ENCODE measurements at places on chromosomes 1 and 21.

- peak; percentile 89 for DNase-seq
These were observed 67.6 kb downstream of the TENT5C start for GRCh38 chr1:117673405-117673804.

DNA sequence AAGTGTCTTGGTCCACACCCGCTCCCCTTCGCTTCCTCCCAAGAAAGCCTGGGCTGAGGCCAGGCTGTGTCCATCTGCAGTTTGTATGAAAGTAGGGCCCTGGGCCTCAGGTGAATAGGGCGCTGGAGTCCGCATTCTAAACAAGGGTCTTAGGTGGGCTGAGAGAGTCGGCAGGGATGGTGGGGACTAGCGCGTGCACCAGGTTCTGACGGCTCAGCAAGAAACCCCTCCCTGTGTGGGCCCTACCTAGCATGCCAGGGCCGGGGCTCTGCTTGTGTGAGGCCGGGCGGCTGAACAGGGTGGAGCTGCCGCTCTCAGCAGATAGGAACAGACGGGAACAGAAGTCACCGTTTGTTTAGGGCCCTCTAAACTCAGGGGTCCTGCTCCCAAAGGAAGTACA, 1.7 kb downstream of the ACTRT2 start:
- DNase-seq = no peak

- no peak for DNase-seq
These were observed 56.3 kb upstream of the GALNT2 start for GRCh38 chr1:230010603-230011332.

- no peak for DNase-seq
These were observed 21.8 kb downstream of the TRABD2B start for GRCh38 chr1:47975302-47975921.

GRCh38 chr1:77018761-77019160, 151.5 kb downstream of the ST6GALNAC5 start:
- DNase-seq = peak; percentile 6

GRCh38 chr21:21034036-21034435, 35.8 kb downstream of the NCAM2 start:
- no peak for DNase-seq

GRCh38 chr21:36149788-36150711, 6.6 kb upstream of the DOP1B start:
- peak; percentile 65 for DNase-seq

DNA sequence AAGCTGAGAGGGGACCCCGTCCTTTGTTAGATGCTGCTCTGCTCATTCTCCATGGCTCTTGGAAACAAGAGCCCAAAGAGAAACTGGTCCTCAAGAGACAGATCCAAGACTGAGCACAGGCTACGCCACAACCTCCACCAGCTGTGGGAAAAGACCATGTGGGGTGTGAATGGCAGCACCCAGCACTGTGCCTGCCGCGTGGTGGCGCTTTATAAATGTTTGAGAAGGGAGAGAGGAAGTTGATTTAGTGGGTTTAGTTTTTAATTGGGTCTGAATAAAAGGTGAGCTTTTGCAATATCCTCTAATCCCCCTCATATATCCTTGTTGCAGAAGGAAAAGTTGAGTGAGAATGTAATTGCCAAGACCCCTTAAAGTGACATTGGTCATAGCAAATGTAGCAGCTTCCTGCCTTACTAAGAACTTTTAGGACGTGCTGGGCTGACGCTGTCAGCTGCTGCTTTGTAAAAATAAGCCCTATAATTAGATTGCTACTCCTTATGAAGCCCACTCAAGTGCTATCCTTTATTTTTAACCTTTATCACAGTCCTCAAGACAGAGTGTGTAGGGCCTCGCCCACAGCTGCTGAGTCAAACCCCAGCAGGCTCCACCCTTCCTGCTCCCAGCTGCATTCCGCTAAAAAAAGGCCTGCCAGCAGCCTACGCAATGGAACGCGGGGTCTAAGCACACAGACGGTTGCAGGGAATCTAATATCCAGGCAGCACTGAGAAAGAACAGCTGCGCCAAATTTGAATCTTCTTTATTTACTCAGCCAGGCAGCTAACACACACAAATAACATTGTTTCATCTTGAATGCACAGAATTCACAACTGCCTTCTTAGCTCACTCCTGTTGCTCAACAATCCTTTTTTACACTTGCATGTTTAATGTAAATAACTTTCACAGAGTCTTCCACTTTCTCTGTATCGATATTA, 47.4 kb upstream of the PRDX6 start:
- peak; percentile 98 for DNase-seq

GRCh38 chr1:208476846-208477170, 232.6 kb upstream of the PLXNA2 start:
- DNase-seq = no peak

- no peak for DNase-seq
These were observed 4.5 kb upstream of the DIP2A start for GRCh38 chr21:46454142-46454541.

GRCh38 chr1:13935336-13935735, 235.3 kb downstream of the PRDM2 start:
- no peak for DNase-seq

DNA sequence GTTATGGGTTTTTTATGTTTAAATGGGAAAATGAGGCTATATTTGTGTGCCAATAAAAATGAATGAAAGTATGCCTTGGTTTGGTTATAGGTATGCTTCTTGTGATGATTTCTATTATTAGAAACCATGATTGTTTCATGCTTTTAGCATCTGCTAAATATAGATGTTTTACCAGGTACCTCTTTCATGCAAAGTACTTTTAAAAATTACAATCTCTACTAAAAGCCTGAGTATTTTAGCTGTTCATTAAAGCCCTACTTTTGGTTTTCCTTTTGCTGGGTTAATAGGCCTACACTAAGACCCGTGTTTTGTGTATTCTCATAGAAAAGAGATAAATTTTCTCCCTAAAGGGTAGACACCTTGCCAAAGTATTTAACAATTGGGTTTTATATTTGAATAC, 32.0 kb downstream of the MTF2 start:
- no peak for DNase-seq

DNA sequence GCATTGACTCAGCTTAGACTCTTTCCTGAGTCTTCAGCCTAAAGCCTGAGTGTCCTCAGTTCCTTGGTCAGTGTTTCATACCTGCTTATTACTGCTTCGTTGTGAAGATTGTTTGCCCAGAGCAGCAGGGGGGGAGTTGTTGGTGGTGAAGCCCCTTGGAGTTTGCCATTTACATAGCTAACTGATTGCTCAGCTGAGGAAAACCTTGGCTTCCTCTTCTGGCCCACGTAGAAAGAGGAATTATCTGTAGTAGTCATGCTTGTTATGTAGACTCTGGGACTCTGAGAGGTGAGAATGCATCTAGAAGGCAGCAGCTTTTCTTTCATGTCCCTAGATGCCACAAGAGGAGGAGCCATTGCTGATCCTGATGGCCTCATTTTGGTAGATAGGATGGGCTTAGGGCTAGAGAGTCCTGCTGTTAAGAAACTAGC, 125.9 kb downstream of the MAST2 start:
- DNase-seq = peak; percentile 52

- DNase-seq = no peak
These were observed 206.4 kb upstream of the SGIP1 start for GRCh38 chr1:66327588-66327987.

- DNase-seq = no peak
These were observed 4.2 kb downstream of the LY9 start for GRCh38 chr1:160800142-160800541.

DNA sequence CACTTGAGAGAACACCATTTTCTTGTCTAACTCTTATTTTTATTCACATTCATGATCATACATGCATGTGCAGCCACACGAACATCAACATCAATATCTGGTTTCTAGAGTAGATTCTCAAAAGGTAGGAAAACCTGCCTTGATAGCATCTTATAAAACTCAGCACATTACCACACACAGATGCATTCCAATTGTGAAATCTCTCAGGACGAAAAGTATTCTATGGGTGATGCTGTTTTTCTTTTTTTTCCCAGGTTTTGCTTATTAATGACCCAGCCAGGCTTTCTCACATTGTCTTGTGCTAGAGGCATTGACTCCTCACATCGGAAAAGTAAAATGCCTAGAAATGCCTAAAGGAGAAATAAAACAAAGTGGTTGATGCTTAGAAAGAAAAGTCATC, 562.8 kb downstream of the KIF26B start:
- no peak for DNase-seq

GRCh38 chr1:7069931-7070330, 284.7 kb downstream of the CAMTA1 start:
- DNase-seq = no peak

DNA sequence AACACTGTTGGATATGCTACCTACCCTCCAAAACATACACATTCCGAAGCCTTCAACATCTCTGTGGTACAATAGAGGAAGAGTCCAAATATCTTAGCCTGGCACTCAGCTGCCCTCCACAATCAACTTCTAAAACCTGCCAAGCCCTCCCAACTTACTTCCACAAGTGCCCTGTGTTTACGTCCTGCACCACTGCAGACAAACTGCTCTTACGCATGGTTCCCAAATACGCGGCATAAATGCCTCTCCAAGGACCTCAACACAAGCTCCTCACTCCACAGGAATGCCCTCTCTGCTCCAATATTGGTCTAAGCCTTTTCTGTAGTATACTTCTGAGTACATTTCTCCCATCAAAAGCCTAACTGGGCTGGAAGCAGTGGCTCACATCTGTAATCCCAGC, 6.8 kb downstream of the AK2 start:
- no peak for DNase-seq

GRCh38 chr1:153796786-153797659, 21.8 kb downstream of the SLC27A3 start:
- peak; percentile 56 for DNase-seq

GRCh38 chr1:212368073-212368484, 46.6 kb downstream of the PACC1 start:
- peak; percentile 36 for DNase-seq

GRCh38 chr1:241714321-241715218, 62.5 kb downstream of the WDR64 start:
- no peak for DNase-seq

DNA sequence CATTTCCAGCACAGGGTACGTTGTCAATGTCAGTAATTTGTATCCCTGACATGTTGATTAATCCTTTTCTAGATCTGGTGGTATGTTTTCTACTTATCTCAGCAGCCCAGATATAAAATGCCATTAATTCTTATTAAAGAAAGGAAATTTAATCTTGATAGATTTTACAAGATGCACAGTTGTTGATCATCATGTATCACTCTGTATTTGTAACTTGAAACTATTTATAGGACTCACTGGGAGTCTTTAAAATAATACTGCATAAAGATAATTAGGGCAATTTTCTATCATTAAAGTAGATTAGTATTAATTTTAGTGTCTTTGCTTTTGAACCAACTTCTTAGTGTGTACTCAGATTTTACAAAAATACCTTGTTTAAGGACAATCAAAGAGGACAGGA, 84.9 kb downstream of the GREM2 start:
- DNase-seq = no peak

GRCh38 chr1:203187689-203188264, 1.3 kb upstream of the CHI3L1 start:
- no peak for DNase-seq

GRCh38 chr1:172883387-172883791, 167.4 kb downstream of the TNFSF18 start:
- DNase-seq = no peak

GRCh38 chr1:48181669-48182367, 40.7 kb upstream of the SLC5A9 start:
- DNase-seq = no peak

DNA sequence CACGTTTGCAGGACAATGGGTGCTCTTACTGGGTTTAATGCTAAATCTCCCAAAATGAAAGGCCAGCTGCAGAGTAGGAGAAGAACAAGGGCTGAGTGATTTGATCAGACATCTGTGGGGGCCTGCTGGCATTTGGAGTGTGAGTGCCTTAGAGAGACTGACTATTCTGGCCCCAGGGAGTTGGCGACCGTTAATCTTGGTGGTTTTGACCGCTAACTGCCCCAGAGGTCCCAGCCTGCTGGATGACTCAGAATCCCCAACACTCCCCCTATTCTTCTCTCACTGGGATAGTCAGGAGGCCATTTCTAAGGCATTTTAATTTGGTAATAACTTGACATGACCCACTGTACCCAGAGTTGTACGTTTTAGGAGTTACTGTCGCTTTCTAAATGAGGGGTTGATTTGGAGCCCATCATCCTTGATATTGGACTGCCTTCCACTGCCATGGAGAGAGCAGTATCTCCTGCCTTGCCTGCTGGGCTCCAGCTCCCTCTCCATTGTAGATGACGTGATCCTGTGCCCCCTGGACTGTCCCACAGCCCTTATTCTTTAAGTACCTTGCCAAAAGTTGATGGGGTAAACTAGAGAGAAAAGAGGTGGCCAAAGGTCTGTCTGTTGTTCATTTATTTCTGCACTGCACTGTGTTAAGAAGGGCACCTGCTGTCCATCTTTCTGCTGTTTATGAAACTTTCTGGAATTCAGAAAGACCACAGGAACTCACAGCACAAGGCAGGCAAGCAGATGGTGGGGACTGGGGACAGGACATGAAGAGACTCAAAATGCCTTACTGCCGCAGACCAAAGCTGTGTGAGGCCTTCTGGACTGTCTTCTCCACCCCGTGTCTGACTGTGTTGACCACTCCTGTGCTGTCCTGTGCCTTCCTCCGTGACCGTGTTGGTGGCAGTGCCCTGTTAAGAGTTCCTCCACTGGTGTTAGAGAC, 98.2 kb upstream of the ARTN start:
- no peak for DNase-seq

- DNase-seq = no peak
These were observed 149.6 kb upstream of the SGIP1 start for GRCh38 chr1:66384258-66384921.

DNA sequence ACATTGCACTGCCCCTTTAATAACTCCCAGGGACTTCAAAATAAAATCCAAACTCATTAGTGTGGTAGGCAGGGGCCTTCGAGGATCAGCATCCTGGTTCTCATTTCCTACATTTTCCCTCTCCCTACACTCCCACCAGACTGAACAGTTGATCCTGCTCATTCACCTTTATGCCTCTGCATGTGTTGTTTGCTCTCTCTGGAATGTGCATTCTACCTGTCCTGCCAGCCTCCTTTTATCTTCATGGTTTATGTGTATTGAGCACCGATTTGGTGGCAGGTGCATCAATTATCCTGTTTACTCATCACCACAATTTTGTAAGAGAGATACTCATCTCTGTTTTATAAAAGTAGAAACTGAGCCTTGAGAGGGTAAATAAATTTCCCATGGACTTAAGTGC, 125.0 kb downstream of the ADSS2 start:
- DNase-seq = no peak

GRCh38 chr1:52365071-52365745, 797 bp downstream of the CC2D1B start:
- DNase-seq = peak; percentile 57

GRCh38 chr1:36653850-36654249, 171.1 kb upstream of the CSF3R start:
- no peak for DNase-seq

Data from umbilical cord (tissue), 2 donors.